ENCODE measurements at places on chromosomes 13 and 19. TPM values are rescaled to one million over a fixed set of nuclear protein-coding genes. Genes with fewer than 3 reads are reported as not detected.
A peak's percentile ranks its signal among the peaks of the same experiment; 100 is the strongest.

The CYP4F2 gene
- total RNA-seq = not detected

The GPR183 gene
- total RNA-seq = 32.8 TPM

The SYCN gene
- not detected for total RNA-seq

The KIR2DL4 gene
- 0.60 TPM for total RNA-seq

The MIR17HG gene
- 15.7 TPM for total RNA-seq

The PLK5 gene
- total RNA-seq = not detected

The SIGLEC12 gene
- 1.6 TPM for total RNA-seq

The CALR3 gene
- not detected for total RNA-seq

The LILRA2 gene
- not detected for total RNA-seq

The WASF3 gene
- total RNA-seq = 0.14 TPM

The ZNF738 gene
- 16.9 TPM for total RNA-seq

DNA sequence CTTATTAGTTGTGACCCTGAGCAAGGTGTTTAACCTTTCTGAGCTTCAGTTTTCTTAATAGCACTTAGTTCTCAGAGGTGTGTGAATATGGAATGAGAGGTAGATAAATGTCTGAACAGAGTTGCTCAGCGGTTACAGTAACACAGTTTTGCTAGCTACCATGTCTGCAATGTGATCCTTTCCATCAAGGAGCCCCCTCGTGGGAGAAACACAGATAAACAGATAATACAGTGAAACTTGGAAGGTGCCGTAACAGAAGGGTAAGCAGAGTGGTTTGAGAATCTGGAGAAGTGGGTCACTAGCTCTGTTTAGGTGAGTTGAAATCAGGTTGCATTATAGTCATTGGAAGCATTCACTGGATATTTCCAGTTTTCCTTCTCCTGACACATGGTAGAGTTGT, 38.9 kb downstream of the IRS2 start:
- DNase-seq = no peak

DNA sequence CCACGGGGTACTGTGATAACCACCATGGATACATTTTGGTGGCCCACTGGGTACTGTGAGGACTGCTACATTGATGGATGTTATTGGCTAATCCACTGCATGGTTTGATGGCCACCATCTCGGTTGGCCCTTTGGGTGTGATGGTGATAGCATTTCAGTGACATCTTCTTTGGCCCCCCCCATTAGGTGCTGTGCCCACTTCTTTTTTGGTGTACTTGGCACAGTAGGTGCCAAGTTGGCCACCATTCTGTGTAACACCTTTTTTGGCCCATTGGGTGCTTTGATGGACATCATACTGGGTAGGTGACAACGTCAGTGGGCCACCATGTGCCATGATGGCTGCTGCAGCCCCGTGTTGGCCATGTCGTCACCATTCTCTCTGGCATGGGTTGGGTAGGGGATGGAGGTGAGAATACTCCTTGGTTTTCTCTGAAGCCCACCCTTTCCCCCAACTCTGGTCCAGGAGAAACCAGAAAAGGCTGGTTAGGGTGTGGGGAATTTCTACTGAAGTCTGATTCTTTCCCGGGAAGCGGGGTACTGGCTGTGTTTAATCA, 9.2 kb downstream of the FOXA3 start:
- no peak for DNase-seq

DNA sequence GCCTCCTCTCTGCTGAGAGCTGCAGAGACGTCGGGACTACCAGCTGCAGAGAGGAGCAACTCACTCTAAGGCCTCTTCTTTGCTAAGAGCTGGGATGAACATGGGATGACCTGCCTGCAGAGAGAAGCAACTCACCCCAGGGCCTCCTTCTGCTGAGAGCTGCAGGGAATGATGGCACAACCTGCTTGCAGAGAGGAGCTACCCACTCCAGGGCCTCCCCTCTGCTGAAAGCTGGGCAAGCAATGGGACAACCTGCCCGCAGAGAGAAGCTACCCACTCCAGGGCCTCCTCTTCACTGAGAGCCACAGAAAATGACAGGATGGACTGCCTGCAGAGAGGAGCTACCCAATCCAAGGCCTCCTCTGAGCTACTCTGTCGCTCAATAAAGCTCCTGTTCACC, 6.9 kb upstream of the MLLT1 start:
- no peak for DNase-seq

GRCh38 chr13:25899952-25900351, 151.9 kb downstream of the SHISA2 start:
- no peak for DNase-seq

GRCh38 chr13:39410096-39410901, 192.7 kb downstream of the LHFPL6 start:
- DNase-seq = no peak

DNA sequence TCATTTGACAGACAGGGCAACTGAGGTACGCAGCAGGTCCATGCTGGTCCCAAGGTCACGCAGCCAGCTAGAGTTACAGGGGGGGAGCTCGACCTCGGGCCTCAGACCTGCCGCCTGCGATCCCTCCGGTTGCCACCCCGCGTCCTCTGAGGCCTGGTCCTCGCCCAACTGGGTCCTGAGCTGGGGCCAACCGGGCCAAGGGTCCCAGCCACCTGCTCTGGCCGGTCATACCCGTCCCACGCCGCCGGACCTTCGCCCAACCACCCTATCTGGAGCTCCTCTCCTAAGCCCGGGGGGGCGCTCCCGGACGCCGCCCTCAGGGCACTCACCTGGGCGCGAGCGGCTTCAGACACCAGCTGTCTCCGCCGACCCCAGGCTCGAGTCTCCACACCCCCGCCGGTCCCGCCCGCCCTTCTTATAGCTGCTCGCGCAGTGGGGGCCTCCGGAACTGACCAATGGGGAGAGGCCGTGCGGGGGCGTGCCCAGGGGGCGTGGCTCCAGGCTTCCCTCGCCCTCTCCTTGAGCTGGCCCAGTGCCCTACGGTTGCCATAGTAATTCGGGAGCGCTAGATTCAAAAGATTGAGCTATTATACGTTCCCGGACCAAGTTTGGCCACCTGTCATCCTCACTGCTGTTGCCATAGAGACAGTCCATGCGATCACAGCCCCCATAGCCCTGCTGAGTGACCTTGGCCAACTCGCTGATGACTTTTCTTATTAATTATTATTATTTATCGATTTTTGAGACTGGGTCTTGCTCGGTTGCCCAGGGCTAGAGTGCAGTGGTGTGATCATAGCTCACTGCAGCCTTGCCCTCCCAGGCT, at the start of gene PLIN5:
Gene PLIN5 (minus strand): TSS at position 389 of the 823 bp plus-strand sequence. CDS start 1,150 bp downstream, outside the sequence.
- DNase-seq = peak; percentile 54

- DNase-seq = no peak
These were observed 44.9 kb downstream of the ZNF823 start for GRCh38 chr19:11693505-11694499.

- no peak for DNase-seq
These were observed 368.0 kb upstream of the SGCG start for GRCh38 chr13:22812793-22813192.

DNA sequence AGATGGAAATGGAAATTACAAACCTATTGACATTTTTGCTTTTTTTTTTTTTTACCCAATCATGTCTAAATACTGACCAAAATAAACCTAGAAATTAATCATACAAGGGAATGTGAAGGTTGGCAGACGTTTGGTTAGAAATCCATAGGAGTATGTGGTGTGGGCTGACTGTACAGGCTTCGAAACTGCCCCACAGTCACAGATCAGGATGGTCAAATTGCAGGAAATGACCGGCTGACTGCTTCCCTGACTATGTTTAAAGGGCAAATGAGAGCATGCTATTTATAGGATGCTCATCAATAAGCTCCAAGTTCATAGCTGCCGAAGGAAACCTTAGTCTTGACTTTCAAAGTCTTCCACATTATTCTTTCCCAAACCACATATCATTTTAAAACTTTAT, 118.4 kb downstream of the COG6 start:
- no peak for DNase-seq

- DNase-seq = no peak
These were observed 21.5 kb downstream of the CRTC1 start for GRCh38 chr19:18704971-18705370.

- DNase-seq = no peak
These were observed 17.7 kb downstream of the POLRMT start for GRCh38 chr19:615619-616018.

GRCh38 chr13:41203810-41204209, 9.4 kb upstream of the KBTBD7 start:
- no peak for DNase-seq

DNA sequence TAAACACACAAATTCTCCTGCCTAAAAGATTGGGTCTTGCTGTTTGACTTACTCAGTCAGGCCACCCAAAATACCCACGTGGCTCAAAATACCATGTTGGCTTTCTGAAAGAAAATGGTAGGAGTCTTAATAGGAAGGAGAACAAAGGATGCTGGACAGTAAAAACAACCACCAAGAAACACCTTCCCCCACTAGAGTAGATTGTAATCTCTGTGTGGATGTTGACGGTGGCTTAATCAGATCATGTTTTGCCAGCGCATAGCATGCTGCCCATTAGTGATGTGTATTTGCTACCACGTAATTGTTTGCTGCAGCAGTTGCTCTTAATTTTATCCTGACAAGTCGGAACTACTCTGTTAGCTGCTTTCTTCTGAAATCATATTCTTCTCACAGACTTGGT, 1229.3 kb upstream of the SLC10A2 start:
- DNase-seq = no peak

- DNase-seq = no peak
These were observed 26.7 kb upstream of the RNASEH2B start for GRCh38 chr13:50882816-50883435.

DNA sequence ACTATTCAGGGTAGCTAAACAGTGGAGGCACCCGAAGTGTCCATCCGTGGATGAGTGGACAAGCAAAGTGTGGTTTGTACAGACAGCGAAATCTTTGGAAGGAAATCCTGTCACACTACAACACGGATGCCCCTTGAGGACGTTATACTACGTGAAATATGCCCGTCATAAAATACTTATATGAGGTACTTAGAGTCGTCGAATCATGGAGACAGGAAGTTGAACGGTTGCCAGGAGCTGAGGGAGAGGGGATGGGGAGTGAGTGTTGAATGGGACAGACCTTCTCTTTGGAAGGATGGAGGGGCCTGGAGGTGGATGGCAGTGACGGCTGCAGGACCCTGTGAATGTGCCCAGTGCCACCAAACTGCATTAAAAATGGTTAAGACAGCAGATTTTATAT, 11.6 kb downstream of the ATP4B start:
- DNase-seq = no peak

DNA sequence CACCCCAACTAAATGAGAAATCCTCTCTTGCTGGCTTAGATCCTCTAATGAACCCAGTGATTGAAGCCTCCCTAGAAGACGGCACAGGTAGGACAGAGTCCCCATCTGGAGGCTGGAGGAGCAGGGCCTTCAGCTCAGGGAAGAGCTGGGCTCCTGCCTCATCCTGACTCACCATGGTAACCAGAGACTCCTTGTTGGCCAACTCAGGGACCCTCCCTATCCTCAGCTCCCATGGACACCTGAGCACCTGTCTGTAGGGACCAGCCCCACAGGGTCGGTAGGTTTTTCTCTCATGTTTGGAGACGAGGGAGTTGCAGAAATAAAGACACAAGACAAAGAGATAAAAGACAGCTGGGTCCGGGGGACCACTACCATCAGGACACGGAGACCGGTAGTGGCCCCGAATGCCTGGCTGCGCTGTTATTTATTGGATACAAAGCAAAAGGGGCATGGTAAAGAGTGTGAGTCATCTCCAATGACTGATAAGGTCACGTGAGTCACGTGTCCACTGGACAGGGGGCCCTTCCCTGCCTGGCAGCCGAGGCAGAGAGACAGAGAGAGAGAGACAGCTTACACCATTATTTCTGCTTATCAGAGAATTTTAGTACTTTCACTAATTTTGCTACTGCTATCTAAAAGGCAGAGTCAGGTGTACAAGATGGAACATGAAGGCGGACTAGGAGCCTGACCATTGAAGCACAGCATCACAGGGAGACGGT, 26.6 kb downstream of the SIGLEC7 start:
- no peak for DNase-seq

DNA sequence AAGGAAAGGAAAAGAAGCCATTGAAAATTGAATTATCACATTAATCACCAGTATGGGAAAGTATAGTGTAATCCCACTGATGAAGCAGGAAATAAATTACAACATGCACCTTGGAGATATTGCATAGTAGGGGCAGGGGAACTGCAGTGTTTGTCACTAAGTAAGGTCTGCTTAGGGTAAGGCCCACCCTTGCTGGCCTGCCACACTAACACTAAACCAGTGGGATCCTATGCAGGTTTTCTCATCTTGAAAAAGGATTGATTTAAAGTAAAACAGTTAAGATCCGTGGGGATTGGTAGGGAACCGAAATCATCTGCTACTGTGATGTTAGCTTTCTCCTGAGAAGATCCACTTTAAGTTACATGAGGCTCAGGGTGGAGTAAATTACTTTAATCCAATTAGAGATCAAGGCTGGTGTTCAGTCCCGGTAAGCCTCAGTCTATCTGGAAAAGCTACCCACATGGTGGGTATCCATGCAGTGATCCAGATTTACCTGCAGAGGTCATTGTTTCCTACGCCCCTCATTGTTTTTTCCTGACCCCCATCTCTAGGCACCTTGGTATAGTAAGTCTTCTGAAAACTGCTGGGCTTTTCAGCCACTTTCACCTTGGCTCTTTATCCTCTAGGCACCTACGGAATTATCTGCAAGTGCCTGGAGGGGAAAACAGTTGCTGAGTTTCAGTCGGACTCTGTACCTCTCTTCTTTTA, 1014.9 kb upstream of the ATXN8OS start:
- no peak for DNase-seq

DNA sequence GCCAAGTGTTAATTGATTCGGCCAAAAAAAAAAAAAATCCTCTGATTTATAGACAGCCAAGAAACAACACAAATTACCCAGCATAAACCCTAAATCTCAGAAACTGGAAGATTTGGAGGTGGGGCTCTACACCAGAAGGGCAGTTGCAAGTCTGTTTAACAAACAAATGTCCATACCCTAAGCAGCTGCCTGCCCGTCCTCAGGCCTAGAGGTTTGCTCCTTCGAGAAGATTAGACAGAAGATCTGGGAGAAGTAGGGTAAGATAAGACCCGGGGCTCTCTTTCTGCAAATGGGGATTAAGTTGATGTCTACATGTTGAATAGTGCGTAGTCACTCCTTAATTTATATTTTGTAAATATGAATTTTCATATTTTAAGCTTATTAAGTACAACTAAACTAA, 3.4 kb upstream of the N4BP2L1 start:
- DNase-seq = no peak

- DNase-seq = peak; percentile 33
These were observed 14.4 kb downstream of the CCDC124 start for GRCh38 chr19:17946965-17947784.

DNA sequence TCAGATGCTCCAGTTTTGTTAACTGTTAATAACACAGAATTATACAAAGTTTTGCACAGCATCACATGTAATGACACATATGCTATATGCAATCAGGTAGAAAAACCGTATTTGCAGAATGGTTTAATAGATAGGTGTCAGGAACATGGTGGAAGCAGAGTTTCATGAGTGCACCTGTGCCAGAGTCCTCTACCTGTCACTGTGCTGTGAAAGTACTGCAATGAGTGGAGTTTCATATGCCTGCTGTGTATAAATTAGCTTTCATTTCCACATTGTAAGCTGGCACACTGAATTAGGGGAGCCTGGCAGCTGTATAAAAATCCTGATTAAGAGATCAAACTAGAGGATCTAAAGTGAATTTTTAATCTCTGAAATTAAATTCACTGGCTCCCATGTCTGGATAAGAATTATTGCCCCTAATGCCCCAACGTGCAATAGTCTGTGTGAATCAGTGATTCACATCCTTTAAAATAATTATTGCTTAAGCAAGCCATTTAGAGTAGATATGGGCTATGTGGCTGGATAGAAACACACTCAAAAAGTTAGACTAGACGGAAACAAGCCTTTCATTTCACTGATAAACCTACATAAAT, 8.5 kb upstream of the EEF1AKMT1 start:
- DNase-seq = no peak

- no peak for DNase-seq
These were observed 526.9 kb downstream of the RFC3 start for GRCh38 chr13:34344816-34345215.

Data from activated T-cell treated with anti-CD3 and anti-CD28 coated beads, Interleukin-2, amount 50 U/mL, for 72 hours (primary cell).